NCI-H510A treated with DMSO at 0.1 percent for 48 hours (cell line): ENCODE measurements at places on chromosomes 6 and 20.

- DNase-seq = no peak
These were observed 23.6 kb downstream of the GTF2H5 start for GRCh38 chr6:158191761-158192160.

- DNase-seq = no peak
These were observed 153.6 kb downstream of the COL21A1 start for GRCh38 chr6:56093776-56094175.

DNA sequence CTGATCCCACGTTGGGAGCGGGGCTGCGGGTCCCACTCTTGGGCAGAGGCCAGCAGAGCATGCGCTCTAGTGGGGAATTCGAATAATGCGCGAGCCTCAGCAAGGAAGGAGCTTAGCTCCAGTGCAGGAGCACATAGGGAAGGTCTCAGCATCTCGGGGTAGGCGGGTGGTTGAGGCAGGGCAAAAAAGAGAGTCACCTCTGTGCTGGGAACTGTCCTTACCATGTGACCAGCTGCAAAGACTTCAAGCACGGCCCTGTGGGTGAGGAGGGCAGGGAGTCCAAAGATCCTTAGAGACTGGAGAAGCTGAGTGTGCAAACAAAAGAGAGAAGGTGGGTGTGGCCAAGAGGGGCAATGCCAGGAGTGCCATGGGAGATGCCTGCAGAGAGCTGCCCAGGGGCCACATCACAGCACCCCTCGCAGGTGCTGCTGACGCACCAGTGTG is 79.2 kb upstream of the CD93 start:
- no peak for DNase-seq

- no peak for DNase-seq
These were observed 258.7 kb downstream of the THBS2 start for GRCh38 chr6:168994956-168995355.

GRCh38 chr20:9498322-9498721 is 16.1 kb upstream of the LAMP5 start:
- DNase-seq = no peak

- DNase-seq = no peak
These were observed 10.5 kb upstream of the ZNF343 start for GRCh38 chr20:2519115-2519809.

DNA sequence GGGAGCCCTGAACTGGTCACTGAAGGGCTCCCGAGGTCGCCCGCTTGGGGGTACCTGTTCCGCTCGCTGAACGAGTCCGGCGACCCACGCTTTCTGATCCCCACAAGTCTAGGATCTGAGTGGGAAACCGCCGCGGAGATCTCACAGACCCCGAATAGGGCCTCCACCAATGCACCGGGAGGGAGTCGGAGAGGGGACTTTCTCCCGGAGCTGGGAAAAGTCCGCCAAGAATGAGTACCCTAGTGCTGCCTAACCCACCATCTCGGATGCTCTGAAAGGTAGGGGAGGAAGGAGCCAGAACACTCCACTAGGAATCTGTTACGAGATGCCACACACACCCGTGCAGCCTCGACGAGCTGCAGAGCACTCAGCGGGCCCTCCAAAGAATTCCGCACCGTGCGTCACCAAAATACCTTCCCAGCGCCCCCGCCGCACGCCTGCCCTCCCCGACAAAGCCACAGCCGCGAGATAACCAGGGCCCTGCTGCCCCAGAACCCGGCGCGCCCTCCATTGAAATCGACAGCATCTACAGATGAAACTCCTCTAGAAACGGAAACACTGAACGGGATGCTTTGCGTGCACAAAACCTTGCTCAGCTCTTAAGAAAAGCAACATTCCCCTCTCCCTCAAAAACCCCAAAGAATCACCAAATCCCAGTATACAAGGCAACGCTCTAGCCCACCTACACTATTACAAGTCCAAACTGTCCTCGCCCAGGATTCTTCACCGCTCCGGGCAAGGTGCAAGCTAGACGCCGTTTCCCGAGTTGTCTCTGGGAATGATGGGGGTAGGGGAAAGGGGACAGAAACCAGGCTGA is 686 bp downstream of the COL12A1 start:
- DNase-seq = no peak

GRCh38 chr6:155155787-155156447 is 107.9 kb upstream of the CLDN20 start:
- no peak for DNase-seq

DNA sequence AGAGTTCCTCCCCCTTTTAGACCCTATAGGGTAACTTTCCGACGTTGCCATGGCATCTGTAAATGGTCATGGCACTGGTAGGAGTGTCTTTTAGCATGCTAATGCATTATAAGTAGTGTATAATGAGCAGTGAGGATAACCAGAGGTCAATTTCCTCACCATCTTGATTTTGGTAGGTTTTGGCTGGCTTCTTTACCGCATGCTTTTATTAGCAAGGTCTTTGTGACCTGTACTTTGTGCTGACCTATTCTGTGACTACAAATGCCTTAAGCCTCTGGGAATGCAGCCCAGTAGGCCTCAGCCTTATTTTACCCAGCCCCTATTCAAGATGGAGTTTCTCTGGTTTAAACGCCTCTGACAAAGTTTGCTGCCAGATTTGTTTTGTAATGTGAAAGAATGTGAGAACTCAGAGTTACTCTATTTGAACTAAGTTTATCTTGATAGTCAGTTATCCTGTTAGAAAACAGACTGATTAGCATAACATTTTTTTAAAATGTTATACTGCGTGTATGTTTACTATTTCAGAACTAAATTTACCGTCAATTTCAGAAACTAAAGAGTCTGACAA is 111.3 kb upstream of the PRSS16 start:
- no peak for DNase-seq
